Erythroblast (primary cell): ENCODE measurements at places on chromosomes 4 and X.

DNA sequence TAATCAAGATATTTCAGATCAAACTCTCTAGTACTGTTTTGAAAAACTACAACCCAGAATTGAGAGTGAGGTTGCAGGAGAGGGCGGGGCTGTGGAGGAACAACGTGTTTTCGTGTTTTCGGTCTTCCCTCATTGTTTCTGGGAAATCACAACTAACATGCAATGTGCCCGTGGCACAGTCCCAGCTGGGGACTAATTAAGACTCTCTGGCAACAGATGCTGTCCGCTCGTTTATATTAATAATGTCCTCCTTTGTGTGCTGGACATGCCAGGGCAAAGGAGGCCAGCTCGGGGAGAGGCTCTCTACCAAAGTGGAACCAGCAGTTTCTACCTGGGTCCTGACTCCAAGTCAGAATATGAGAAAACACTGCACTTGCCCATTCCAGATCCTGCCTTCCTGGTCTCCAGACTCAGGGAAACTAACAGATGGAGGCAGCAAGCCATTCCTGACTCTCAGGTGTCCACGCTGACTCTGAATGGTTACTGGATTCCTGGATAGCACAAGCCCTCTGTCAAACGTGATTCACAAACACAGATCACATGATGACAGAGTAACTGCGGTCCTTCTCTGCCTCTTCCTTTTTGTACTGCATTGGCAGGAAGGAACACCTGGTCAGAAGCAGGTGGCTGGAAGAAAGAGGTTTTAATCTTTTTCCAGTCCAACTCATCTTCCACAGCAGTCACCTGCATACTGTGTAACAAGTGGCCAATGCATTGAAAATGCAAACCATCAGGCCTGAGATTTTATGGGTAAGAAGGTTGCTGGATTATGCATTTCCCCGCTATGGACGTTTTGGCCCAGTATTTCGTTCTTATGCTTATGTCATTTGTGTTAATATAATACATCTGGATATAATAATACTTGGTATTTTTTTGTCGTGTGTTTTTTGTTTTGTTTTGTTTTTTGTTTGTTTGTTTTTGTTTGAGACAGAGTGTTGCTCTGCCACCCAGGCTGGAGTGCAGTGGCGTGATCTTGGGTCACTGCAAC is 65.0 kb downstream of the COQ2 start:
- no peak for DNase-seq

DNA sequence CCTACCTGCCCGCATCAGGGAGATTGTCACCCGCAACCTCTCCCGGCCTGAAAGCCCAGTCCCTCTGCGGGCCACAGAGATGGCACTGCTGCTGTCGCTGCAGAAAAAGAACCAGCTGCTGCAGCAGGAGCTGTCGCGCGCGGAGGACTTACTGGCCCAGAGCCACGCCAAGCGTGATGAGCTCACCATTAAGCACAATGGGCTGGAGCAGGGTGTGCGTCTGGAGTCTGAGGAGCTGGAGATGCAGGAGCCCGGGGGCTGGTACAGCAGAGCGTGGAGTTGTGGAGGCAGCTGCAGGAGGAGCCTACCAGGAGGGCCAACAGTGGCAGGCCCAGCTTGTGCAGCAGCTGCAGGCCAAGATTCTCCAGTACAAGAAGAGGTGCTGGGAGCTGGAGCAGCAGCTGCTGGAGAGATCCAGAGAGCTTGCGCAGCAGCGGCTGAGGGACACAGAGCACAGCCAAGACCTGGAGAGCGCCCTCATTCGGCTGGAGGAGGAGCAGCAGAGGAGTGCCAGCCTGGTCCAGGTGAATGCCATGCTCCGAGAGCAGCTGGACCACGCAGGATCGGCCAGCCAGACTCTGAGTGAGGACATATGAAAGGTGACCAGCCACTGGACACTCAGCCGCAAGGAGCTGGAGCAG is 11.3 kb downstream of the SMIM10L2A start:
- no peak for DNase-seq

DNA sequence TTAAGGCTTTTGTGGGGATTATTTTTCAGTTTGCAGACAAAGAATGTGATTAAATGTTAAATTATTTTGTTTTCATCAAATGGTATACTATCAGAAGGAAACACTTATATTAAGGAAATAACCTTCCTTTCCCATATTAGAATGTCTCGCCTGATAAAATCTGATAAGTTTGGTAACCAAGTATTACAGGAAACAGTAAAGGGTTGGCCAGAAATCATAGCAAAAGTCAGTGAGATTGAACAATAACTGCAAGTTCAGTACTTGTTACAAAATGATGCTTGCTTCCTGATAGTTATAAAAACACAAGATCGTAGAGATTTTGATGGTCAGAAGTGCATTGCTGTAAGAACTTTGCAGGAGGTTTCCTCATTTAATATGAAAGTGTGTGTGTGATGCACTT is 40.5 kb downstream of the FABP2 start:
- no peak for DNase-seq

- DNase-seq = no peak
Observed at GRCh38 chr4:94806376-94806775, 48.6 kb downstream of the BMPR1B start.

- DNase-seq = no peak
Observed at GRCh38 chr4:185346975-185347601, 48.6 kb downstream of the LRP2BP start.

GRCh38 chr4:3880615-3881120 is 114.5 kb downstream of the ADRA2C start:
- peak; percentile 46 for DNase-seq

DNA sequence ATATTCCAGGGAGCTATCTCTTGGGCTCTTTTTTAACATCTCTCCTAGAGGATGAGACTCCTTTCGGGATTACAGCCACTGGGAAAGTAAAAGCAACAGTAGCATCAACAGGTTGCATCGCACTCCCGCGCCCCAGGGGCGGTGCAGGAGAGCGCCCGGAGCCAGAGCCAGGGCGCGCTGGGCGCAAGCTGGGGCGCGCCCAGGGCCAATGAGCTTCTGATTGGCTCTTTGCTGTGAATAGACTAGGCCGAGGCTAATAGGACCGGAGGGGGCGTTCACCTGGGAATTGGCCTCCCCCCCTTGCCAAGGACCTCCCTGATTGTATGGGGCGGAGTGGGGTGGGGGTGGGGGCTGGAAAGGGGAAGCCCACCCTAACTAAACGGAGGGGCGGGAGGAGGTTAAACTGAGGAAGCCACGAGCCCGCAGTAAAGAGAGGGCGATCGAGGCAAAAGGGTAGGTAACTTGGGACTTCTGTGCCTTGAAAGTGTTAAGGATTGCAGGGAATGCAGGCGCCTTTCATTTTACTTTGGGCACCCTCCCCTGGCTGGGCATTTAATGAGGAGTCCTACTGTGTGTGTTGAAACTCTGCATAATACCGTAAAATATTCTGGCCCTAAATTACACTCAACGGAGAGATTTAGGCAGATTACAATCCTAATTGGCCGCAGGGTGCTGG is 1.1 kb upstream of the ATOH1 start:
- DNase-seq = peak; percentile 15

DNA sequence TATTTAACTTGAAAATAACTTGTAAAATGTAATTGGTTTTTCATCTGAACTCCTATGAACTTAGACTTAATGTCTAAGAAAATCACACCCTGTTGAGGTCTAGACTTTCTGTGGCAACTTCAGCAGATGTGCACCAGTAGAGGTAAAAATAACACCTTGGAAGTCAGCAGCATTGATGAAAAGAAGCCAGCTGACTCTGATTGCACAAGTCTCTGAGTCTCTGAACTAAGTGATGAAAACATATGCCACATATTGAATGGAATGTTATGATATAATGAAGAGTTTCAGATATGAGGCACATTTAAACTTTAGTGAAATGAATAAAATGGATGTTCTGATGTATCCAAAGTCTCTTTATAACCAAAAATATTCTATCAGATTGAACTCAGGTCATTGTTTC is 155.4 kb downstream of the GPM6A start:
- DNase-seq = no peak

- no peak for DNase-seq
Observed at GRCh38 chr4:172035562-172035961, 222.4 kb downstream of the GALNTL6 start.

DNA sequence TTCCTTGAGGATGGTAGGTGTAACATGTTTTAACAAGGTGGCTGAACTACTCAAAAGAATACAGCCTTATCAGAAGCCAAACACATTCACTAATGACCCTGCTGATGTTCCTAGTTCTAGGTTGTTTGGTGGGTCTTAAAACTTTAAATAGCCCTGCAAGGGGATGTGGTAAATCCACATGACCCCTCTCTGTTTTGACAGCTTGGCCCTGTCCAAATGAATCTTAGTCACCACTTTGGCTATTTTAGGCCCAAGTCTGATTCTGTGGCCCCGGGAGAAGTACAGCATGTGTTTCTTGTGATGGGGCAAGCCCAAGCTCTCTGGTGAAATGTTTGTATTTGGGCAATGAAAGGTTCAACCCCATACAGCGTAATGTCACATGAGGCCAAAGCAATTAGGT is 54.5 kb upstream of the GPR34 start:
- DNase-seq = peak; percentile 7

GRCh38 chrX:107730991-107731766 is 44.4 kb downstream of the TSC22D3 start:
- DNase-seq = peak; percentile 19

- no peak for DNase-seq
Observed at GRCh38 chrX:91389026-91389425, 45.6 kb upstream of the PABPC5 start.

- DNase-seq = no peak
Observed at GRCh38 chrX:43707812-43708548, 51.9 kb downstream of the MAOA start.

DNA sequence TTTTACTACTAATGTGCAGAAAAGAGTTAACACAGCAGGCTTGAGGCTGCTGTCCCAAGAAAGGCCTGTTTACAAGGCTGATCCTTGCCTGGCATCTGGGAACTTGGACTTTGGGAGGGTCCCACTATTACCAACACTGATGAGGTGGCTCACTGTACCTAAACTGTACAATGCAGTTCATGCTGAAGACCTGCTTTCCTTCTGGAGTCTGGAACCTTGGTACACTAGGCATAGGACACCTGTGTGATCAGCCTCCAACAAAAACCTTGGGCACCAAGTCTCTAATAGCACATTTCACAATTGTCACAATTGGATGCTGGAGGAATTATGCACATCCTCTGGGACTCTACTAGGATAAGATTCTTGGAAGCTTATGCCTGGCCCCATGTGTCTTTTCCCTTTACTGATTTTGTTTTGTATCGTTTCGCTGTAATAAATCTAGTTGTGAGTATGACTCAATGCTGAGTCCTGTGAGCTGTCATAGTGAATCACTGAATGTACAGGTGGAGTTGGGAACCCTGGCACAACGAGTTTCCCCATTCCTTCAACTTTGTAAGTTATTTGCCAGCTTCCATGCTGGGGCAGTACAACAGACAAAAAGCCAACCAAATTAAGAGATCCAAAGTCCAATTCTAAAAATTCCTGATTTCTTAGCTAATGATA is 45.9 kb downstream of the TEC start:
- DNase-seq = no peak

- DNase-seq = no peak
Observed at GRCh38 chr4:177492022-177492421, 49.8 kb upstream of the AGA start.

DNA sequence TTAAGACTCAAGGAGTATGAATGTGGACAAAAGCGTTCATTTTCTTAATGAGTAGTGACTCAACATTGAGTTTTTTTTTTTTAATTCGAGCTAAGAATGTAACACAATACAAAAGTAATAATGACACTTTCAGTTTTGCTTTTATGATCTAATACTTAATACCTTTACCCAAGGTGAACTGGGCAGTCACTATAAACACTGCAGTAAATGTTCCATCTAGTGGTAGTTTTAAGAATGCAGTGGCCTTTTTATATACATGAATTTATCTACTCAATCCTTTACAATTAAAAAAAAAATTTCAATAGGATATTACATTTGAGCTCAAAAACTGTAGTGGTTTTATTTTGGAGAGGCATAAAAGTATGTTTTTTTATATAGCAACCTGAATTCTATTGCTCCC is 33.9 kb downstream of the PDK3 start:
- DNase-seq = peak; percentile 38

DNA sequence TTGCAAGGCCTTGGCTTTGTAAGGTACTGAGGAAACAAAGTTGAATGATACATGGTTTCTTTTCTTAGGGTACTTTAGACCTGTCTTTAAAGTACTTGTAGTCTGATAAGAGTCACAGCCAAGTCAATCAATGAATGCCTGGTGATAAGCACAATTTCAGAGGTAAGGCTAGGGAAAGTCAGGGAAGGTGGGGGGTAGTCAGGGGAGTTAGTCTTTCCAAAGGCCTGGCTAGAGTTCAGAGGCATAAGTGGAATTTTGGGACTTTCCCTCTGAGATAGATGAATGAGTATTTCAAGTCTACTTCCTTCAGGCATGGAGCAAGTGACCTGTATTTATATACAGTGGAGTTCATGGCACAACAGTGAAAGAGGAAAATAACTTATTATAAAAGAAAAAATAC is 78.3 kb downstream of the SLC4A4 start:
- DNase-seq = no peak

- no peak for DNase-seq
Observed at GRCh38 chr4:146098978-146099377, 76.5 kb upstream of the LSM6 start.

GRCh38 chr4:26233350-26233749 is 87.5 kb upstream of the RBPJ start:
- DNase-seq = no peak

DNA sequence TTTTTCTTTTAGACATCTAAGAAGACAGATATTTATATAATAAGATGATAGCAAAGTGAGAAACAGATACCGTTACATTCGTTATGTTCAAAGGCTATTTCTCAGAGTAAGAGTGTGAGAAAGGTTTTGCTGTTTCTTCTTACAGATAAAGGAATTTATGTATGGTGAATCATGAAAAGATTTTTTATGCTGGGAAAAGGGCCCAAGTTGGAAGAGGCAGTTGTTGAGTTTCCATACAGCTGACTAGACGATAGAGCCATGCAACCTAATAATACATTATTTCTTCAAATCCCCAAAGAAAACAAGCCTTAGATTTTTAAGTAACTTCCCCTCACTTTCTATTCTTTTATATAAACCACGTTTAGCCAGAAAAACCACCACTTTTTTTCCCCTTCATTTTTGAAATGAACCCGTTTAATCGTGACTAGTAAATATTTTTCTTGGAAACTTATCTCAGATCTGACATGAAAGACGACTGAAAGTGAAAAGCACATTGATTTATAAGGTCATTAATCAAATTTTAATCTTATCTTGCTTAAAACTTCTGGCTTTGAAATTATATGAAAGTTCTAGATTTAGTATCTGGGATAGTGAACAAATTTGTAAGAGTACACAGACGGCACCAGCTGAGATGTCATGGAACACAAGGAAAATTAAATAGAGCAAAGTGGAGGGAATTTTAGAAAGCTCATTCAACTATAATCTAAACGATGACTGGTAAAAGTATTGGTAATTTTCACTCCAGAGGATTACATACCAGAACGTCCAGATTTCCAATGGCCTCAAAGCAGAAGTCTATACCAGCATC is 10.9 kb downstream of the ADH6 start:
- DNase-seq = no peak

- DNase-seq = peak; percentile 24
Observed at GRCh38 chr4:133146574-133147241, 2.4 kb upstream of the PCDH10 start.

GRCh38 chr4:31104043-31104442 is 383.9 kb downstream of the PCDH7 start:
- no peak for DNase-seq

- no peak for DNase-seq
Observed at GRCh38 chrX:120306630-120307029, 4.6 kb downstream of the TMEM255A start.

- no peak for DNase-seq
Observed at GRCh38 chr4:26748811-26749210, 111.8 kb upstream of the STIM2 start.
